ENCODE measurements at places on chromosomes 1 and 21. TPM values are rescaled to one million over a fixed set of nuclear protein-coding genes. Genes with fewer than 3 reads are reported as not detected.
A peak's percentile ranks its signal among the peaks of the same experiment; 100 is the strongest.

DNA sequence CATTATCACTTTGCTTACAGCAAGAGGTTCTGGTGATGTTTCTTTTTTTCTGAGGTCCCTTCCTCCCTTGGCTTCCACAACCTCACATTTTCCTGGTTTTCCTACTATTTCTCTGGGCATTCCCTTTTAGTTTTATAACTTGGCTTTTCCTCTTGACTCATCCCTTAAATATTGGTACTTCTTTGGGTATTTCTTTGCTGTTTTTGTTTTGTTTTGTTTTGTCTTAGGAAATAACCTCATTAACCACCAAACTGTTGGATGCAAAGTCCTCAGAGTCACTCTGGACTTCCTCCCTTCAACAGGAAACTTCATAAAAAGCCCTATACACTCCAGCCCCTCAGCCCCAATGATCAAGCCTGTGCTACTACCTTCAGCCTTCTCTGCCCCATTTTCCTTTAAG, 211.1 kb downstream of the DUSP10 start:
- H3K27me3 ChIP-seq: no peaks in the 10 kb centered on the region
- DNase-seq: no peak
- no peaks in the 10 kb centered on the region for H3K4me1 ChIP-seq
- no peak overlapping the region for H3K27ac ChIP-seq

DNA sequence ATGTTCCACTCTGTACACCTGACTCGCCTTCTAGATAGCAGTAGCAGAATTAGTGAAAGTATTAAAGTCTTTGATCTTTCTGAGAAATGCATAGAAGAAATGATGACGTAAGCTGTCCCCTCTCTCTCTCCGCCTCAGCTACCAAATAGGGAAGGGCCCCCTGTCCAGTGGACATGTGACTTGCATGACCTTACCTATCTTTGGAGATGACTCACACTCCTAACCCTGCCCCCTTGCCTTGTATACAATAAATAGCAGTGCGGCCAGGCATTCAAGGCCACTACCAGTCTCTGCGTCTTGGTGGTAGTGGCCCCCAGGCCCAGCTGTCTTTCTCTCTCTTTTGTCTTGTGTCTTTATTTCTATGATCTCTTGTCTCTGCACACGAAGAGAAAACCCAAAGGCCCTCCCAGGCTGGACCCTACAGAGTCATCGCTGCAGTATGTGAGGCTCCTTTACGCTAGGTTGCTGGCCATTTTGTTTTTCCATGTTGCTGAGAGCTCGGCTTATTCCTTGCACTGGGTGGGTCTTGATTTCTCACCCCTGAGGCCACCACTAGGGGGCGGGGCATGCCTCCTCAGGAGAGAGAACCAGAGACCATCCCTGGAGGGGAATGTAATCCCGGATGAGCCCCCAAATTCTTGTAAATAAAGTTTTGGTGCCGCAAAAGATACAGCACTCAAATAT, 16.0 kb upstream of the ZBTB8B start:
- no peaks in the 10 kb centered on the region for H3K36me3 ChIP-seq
- H3K4me1 ChIP-seq: peaks cover 26% of the 10 kb centered on the region
- H3K27ac ChIP-seq: peak overlapping the region; percentile 64
- peak overlapping the region; percentile 61 for H3K4me3 ChIP-seq
- peaks cover 8% of the 10 kb centered on the region for H3K27me3 ChIP-seq

- H3K36me3 ChIP-seq: no peaks in the 10 kb centered on the region
- no peak overlapping the region for H3K27ac ChIP-seq
- H3K4me3 ChIP-seq: no peak overlapping the region
These were observed 71.3 kb downstream of the OBSCN start for GRCh38 chr1:228279011-228279721.

GRCh38 chr21:34984356-34985058, 64.6 kb downstream of the RUNX1 start:
- no peaks in the 10 kb centered on the region for H3K36me3 ChIP-seq
- no peak overlapping the region for H3K4me3 ChIP-seq
- no peak for DNase-seq
- H3K4me1 ChIP-seq: peaks cover 44% of the 10 kb centered on the region
- no peaks in the 10 kb centered on the region for H3K27me3 ChIP-seq

DNA sequence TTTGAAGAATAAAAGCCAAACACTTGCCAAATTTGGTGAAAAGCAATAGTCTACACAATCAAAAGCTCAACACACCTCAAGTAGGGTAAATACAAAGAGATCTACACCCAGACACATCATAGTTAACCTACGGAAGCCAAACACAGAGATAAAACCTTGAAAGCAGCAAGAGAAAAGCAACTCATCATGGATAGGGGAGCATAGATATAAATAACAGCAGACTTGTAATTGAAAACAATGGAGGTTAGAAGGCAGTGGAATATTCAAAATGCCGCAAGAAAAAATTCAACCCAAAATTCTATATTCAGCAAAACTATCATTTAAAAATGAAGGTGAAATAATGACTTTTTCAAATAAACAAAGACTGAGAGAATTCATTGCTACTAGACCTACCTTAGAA, 105.1 kb downstream of the ITSN1 start:
- no peaks in the 10 kb centered on the region for H3K27me3 ChIP-seq
- H3K4me3 ChIP-seq: no peak overlapping the region
- H3K4me1 ChIP-seq: no peaks in the 10 kb centered on the region
- no peak for DNase-seq
- H3K27ac ChIP-seq: no peak overlapping the region

GRCh38 chr21:27548486-27548885, 581.6 kb upstream of the ADAMTS5 start:
- H3K27me3 ChIP-seq: no peaks in the 10 kb centered on the region
- H3K4me3 ChIP-seq: no peak overlapping the region
- H3K36me3 ChIP-seq: no peaks in the 10 kb centered on the region
- H3K27ac ChIP-seq: no peak overlapping the region

- H3K27ac ChIP-seq: no peak overlapping the region
- no peaks in the 10 kb centered on the region for H3K4me1 ChIP-seq
- no peaks in the 10 kb centered on the region for H3K36me3 ChIP-seq
- no peaks in the 10 kb centered on the region for H3K27me3 ChIP-seq
These were observed 180.4 kb downstream of the SLC44A5 start for GRCh38 chr1:75430526-75430925.

DNA sequence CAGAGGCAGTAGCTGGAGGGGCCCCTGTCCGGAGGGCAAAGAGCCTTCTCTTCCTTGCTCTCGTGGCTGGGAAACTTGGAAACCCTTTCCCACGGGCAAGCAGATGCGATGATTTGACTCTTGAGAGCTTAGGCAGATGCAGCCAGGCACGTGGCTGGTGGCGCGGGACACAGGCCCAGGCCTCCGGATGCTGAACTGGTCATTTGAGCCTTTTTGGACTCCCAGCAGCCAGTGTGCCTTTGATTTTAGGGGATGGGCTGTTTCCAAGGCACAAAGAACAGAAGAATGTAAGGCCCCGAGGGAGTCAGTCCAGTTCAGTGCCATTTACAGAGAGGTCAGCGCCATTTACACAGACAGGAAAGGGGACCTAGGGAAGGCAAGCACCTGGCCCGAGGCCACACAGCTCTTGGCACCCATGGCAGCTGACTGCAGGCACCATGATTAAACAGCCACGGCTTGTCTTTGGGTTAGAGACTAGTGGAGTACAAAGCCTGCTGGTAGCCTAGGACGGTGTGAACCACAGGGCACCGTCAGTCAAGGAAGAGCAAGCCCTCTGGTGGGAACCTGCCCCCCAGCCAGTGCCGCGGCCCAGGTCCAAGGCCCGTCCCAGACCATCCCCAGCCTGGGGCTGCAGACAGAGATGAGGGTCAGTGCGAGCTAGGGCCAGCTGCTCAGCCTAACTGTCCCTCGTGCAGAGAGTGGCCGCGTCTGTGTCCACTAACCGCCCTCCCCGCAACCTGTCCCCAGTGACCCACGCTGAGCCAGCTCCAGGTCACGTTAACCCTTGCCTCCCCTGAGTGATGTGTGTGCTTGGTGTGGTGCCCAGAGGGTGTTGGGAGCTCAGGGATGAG, 20.4 kb upstream of the CCDC27 start:
- H3K27ac ChIP-seq: no peak overlapping the region
- no peaks in the 10 kb centered on the region for H3K27me3 ChIP-seq
- no peak overlapping the region for H3K4me3 ChIP-seq
- DNase-seq: no peak

The BATF3 gene
- total RNA-seq: not detected

The KAZN gene
- 10.4 TPM for total RNA-seq
